ENCODE measurements at places on chromosomes 5 and 9.

DNA sequence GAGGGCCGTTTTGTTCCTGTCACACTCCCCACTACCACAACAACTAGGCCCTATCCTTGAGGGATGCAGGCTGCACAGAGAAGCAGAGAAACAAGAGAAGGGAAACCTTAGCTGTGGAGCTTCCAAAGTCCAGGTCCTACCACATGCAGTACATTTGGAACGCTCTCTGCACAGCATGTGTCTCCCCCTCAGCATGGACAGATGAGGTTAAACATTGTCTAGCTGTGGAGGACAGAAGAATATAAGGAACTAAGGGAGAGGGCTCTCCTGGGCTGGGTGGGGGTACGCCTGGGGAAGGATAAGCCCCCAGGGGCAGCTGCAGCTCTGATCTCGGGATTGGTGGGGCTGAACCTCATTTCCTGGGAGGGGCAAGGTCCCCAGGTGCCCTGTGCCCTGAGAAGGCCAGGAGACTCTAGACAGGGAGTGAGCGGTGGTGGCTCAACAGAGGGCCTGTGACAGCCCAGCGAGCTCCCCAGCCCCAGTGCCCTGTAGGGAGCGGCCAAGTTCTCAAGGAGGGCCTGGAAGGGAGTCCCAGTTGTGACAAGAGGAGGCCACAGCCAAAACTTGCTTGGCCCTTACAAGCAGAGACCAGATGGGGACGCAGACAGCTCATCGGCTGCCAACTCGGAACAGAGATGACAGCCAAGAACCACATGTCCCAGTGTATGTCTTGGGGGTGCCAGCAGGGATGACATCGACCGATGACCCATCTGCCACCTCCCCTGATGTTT, 30.1 kb downstream of the TSPAN17 start:
- H3K27me3 ChIP-seq, result peaks cover 31% of the 10 kb centered on the region
- H3K27ac ChIP-seq, result no peak overlapping the region

GRCh38 chr5:73454379-73455036, 5.9 kb upstream of the FOXD1 start:
- H3K4me1 ChIP-seq, result peaks cover 6% of the 10 kb centered on the region
- no peak overlapping the region for H3K27ac ChIP-seq
- no peaks in the 10 kb centered on the region for H3K36me3 ChIP-seq
- no peak for DNase-seq
- H3K4me3 ChIP-seq, result no peak overlapping the region

DNA sequence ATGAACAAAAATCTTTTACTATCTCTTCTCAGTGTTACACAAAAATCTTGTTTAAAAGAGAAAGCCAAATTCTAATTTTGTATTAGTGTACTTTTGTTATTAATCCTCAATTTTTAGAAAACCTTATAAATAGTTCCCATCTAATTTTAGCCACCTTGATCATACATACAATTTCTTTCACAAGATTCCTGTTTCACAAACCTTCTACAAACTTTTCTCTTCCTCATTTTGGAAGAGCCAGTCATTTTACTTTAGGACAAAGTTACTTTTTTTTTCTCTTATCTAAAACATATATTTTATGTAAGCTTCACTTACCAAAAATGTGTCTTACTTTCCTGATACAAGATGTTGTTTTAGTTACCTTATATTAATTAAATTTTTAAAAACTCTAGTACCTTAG, 161.3 kb downstream of the YIPF5 start:
- no peak for DNase-seq
- no peak overlapping the region for H3K27ac ChIP-seq

GRCh38 chr5:6850106-6850432, 136.8 kb downstream of the TENT4A start:
- H3K27me3 ChIP-seq, result no peaks in the 10 kb centered on the region
- no peak for DNase-seq
- no peaks in the 10 kb centered on the region for H3K36me3 ChIP-seq
- no peaks in the 10 kb centered on the region for H3K4me1 ChIP-seq
- H3K4me3 ChIP-seq, result no peak overlapping the region
